ENCODE measurements at places on chromosomes 12 and 14.

- DNase-seq: no peak
These were observed 21.0 kb upstream of the DCN start for GRCh38 chr12:91203610-91204009.

GRCh38 chr12:45329238-45329637, 113.3 kb downstream of the ANO6 start:
- no peak for DNase-seq

DNA sequence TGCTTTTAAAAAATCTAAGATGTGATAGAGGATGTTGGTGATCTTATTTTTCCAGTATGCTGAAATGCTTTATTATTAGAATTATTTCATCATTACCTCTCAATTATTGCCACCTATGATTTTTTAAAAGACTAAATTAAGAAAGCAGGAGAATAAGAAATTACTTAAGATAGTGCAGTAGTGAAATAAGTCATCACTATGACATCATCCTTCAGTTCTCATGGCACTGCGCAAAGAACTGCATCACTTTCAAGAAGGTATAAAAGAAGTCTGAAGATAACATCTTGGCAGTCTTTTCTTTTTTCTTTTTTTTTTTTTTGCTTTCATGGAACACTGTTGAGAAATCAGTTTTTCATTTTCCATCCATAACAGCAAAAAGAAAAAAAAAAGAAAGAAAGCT, 24.4 kb downstream of the NT5DC3 start:
- no peak for DNase-seq

GRCh38 chr12:109968032-109968420, 28.1 kb downstream of the GIT2 start:
- DNase-seq: no peak

DNA sequence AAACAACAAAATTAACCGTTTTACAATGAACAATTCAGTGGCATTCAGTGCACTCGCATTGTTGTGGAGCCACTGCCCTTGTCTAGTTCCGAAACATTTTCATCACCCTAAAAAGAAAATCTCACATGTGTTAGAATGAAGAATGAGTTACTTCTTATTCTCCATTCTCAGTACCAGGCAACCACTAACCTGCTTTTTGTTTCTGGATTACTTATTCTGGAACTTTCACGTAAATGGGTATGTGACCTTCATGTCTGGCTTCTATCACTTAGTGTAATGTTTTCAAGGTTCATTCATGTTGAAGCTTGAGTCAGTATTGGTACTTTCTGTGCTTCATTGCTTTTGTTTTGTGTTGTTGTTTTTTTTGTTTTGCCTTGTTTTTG, 15.6 kb downstream of the RCOR1 start:
- no peak for DNase-seq

- DNase-seq: no peak
These were observed 77.9 kb downstream of the PTGER2 start for GRCh38 chr14:52391881-52392615.

- DNase-seq: no peak
These were observed 4.2 kb downstream of the GSTZ1 start for GRCh38 chr14:77324816-77325745.

DNA sequence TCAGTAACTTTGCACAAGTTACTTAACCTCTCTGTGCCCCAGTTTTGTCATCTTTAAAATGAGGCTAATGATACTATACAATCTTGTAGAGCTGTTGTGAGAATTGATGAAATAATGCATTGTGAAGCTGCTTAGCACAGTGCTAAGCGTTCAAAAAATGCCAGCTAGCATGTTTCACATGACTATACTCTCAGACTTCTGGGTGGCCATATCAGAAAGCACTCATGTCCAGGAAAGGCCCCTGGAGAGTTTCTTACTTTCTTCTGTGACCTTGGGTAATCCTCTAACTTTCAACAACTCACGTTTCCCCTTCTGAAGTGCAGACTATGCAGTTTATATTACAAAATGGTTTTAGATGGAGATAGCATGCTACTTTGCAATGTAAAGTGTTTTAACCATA, 68.1 kb downstream of the TPH2 start:
- no peak for DNase-seq

DNA sequence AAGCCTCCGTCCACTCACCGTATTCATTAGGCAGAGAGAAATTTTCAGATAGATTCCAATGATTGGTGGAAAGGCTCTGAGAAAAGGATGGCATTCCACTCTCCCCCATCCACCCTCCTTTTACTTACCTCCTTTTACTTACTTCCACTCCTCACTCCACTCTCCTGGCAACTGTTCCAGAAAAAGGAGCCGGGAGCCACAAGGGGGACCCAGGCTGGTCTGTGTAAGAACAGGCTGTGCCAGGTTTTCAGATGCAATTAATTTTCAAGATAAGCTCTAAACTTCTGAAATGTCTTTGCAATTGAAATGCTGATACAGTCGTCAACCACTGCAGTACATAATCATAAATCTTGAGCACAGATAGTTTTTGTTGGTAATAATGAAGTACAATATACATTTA, 248.8 kb downstream of the ANO6 start:
- DNase-seq: no peak

- DNase-seq: no peak
These were observed 83.4 kb downstream of the PLEKHG3 start for GRCh38 chr14:64787619-64788018.

DNA sequence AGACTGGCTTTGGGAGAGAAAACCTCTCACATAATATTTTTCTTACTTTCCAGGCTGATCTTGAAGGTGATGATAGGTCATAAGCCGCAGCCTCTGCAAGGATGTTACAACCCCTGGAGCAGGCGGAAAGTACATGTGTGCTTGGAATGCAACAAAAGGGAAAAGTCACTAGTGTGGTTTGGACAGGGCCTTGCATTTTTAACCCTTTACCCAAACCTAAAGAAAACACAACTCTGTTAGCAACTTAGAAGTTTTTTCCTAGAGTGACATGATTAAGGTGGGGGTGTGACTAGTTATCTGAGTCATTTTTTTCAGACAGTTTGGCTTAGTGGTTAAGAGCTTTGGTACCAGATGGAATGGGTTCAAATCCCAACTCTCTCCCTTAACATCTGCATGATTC, 97.0 kb downstream of the TMEM30B start:
- no peak for DNase-seq

- DNase-seq: no peak
These were observed 8.1 kb upstream of the ITPR2 start for GRCh38 chr12:26841085-26841484.

GRCh38 chr12:128267651-128268378, 845 bp downstream of the TMEM132C start:
- DNase-seq: peak; percentile 30

DNA sequence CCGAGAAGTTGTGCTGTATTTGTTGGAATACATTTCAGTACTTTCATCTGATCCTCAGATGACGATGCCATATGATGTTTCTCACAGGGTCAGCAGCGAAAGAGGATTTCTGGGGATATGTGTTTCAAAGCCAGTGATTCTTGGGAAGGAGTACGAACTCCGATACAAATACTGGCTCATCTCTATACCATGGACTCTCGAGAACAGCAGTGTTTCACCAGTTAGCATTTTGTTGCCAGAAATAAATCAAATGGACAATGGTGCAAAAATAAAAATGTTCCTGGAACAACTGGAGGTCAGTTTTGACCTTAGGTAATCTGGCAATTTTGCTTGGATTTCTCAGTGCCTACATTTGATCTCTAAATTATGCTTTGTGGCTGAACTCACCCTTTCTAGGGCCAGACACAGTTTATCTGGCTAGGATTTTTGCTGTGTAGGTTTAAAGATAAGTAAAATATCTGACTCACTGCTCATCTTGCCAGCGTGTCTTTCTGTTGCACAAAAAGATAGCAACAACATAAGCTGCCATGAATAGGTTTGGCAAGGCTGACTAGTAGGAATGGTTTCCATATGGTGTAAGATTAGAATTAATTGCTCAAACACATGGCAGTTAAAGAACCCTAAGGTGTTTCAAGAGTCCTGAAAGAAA, 11.0 kb upstream of the MGP start:
- DNase-seq: no peak

- DNase-seq: no peak
These were observed 83.6 kb upstream of the HECTD1 start for GRCh38 chr14:31291210-31291609.

GRCh38 chr14:77620222-77620870, 3.9 kb upstream of the SPTLC2 start:
- DNase-seq: no peak

DNA sequence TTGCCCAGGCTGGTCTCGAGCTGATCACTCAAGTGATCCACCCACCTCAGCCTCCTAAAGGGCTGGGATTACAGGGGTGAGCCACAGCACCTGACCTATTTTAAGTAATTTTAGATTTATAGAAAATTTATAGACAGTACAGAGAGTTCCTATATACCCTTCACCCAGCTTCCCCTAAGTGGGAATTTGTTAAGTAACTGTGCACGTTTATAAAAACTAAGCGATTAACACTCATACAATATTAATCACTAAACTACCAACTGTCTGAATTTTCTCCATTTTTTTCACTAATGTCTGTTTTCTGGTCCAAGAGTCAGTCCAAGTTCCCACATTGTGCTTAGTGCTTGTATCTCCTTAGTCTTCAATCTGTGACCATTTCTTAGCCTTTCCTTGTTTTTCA, 5.5 kb downstream of the IL31 start:
- DNase-seq: no peak

DNA sequence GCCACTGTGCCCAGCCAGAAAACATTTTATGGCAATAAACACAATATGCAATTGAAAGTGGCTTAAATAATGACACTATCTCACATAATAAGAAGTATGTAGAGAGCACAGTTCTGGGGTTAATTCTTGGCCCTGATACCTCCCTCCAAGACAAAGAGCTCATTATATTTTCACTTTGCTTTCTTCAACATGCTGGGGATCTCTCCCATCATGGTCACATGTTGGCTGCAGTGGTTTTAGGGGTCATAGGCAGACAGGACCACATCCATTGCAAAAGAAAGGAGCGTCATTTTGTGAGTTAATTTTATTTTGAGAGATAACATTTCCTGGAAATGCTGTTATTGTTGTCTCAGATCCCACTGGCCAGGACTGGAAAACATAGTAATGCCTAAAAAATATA, 8.3 kb upstream of the SLC38A2 start:
- no peak for DNase-seq

- DNase-seq: no peak
These were observed 500.4 kb downstream of the GALC start for GRCh38 chr14:87492561-87492960.

DNA sequence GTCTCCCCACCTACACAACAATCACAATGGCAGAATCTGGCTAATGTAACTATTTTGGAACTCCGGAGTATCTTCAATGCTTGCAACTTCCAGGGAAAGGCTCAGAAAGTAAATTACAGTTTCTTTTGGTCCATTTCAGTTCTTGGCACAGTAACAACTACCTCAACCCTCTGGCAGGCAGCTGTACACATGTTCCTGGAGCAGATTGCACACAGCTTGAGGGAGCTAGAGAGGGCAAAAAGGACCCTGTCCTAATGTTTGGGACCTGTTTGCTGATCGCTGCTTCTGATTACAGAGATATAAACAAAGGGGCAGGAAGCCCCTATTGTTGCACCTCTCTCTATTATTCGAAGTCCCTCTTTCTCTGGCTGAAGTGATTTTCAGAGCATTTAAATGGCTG, 35.2 kb upstream of the SLC38A1 start:
- DNase-seq: no peak

DNA sequence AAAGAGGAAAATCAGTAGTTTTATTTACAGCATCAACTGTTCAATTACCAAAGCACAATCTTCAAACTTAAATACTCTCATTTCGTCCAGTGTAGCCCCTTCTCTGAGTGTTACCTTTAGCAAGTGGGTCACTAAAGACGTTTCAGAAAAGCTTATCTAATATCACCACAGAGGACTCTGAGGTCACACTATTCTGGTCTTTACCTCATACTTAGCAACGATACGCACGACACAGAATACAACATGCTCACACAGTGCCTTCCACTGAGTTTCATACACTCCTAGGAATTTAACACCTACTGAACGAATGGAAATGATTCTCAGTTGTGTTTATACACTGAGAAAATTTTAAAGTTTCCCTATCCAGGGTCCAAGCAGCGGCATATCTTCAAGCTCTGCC, 2.0 kb downstream of the SYT10 start:
- no peak for DNase-seq

DNA sequence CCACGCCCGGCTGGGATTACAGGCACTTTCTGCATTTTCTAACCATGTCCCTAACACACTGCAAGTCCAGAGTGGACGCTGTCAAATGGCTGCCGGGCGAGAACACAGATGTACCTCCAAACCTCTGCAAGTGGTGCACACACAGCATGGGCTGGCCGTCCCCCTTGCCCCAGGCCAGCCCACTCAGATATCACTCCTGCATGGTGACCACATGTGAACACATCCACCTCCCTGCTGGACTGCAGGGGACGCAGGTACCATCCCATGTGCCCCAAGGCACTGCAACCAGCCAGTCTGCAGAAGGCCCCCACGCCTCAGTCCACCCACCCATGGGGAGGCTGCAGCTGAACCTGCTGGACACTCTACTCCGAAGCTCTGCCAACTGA, 14.0 kb downstream of the BRF1 start:
- DNase-seq: no peak

DNA sequence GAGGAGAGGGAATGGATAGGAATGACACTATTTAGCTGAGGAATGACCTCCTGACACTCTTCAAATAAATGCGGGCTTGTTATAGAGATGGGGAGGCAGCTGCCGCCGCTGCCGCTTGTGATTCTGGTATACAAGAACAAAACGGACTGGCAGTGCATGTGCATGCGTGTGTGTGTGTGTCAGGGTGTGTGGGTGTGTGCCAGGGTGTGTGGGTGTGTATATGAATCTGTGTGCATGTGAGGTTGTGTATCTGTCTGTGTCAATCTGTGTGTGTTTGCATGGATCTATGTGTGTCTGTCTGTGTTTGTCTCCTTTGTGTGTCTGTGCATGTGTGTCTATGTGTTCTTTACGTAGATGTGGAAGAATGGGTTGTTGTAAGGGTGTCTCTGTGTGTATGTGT, 26.0 kb upstream of the LHX5 start:
- no peak for DNase-seq

DNA sequence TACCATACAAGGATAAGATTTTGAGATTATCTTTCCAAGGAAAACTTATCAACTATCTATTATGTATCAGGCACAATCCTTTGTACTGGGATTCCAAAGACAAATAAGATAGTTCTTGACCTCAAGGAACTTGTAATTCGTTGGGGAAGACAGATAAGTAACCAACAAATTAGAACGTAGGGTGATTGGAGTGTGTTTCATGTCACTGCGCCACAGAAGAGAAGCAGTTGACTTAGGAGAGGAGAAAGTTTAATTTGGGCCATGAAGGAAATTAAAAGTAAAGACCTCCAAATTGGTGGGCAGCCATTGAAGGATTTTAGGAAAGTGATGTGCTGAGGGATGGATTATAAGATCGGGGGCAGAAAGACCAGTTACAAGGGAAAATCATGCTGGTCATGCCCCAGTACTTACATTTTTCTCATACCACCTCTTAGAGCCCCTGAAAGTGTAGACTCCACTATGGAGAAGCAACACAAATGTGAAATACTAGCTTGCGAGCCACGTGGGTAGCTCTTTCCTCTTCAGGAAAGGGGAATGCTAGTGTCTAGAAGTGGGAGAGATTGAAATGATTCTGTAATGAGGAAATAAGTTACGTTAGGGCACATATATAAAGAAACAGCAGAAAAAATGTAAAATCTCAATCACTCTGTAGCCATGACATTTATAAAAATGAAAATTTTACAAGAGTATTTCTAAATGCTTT, 148.7 kb downstream of the ETV6 start:
- DNase-seq: no peak

- DNase-seq: no peak
These were observed 69.3 kb upstream of the ADAMTS20 start for GRCh38 chr12:43621262-43621661.

GRCh38 chr12:12716151-12716792, 896 bp upstream of the CDKN1B start:
- DNase-seq: no peak

All from NCI-H748 treated with DMSO at 0.1 percent for 48 hours (cell line).